B cell (primary cell): ENCODE measurements at places on chromosomes 2 and 18.
A peak's percentile ranks its signal among the peaks of the same experiment; 100 is the strongest.

DNA sequence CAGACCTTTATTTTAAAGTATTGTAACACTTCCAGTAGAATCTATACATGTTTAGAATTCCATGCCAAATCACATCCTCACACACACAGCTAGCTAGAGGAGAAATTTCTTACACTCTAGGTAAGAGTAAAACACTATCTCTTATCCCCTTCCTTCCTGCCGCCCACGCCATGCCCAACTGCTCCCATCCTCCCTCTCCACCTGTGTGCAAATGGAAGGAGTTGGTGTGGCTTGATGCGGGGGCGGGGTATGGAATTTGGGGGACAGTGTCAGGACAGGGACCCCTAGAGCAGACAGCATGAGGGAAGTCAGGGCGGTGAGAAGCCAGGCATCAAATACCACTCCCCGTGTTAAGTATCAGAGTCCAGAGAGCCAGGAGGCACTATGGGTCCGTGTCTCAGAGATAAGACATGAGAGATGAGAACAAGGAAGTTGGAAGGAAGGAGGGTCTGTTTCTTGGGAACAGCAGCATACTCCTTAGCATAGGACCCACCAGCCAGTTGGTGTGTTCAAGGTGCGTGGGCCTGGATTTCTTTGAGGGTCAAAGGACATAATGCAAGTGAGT lies 48.6 kb upstream of the NOSTRIN start:
- no peak for DNase-seq

DNA sequence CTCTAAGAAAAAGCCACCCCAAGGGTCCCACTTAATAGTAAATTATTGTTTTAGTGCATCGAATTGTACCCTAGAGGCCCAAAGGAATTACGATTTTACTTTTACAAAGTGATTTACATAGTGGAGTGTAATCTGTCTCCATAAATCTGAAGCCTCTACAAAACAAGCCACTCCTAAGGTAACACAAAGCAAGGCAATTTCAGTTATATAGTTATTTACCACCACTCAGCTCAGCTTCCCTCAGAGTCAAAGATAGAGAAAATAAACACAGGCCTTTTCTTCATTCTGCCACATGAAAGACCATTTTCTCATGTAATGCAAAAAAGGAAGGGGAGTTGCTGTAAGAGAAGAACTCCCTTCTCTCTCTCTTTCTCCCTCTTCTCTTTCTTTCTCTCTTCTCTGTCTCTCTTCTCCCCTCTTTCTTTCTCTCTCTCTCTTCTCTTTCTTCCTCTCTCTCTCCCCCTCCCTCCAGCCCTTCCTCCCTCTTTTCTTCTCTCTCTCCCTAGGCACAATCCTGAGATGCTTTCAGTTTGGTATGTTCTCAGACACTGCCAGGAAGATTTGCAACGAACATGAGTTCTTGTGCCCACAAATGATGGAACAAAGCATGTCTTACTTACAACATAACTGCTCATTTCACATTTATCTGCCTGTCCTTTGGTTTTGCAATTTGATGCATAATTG lies 264.5 kb downstream of the BCL2 start:
- DNase-seq = no peak

- DNase-seq = no peak
Observed at GRCh38 chr2:26864646-26865045, 16.7 kb downstream of the DPYSL5 start.

DNA sequence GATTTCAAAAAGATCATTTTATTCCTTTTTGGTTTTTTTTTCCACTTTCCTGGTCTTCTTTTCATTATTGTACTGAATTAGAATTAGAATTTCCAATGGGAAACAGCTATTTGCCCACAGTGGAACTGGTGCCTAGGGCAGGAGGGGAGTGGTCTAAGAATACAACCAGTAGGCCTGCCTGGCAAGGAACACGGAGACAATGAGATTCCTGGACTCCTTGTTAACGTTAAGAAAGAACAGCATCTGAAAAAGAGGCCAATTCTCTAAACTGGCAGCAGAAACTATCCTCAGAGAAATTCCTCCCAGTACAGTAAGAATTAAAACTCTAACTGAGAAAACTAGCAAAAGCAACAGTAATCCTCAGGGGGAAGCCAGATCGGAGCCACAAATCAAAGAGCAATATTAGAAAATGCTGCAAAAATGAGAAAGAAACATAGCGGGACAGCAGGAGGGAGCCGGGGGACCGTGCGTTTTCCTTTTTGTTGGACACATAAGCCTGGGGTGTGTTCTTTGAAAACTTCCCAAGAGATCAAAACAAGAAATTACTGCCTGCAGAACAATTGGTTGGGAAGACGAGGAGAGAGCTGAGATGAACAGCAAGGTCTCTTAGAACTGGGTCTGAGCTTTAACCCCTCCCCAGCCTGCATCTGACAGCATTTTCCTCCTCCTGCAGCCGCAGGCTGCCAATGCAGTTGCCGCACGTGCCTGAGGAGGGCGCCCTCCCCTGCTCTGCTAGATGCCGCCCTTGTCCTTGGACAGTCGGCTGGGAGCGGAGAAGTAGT lies 776.0 kb downstream of the TSN start:
- no peak for DNase-seq

DNA sequence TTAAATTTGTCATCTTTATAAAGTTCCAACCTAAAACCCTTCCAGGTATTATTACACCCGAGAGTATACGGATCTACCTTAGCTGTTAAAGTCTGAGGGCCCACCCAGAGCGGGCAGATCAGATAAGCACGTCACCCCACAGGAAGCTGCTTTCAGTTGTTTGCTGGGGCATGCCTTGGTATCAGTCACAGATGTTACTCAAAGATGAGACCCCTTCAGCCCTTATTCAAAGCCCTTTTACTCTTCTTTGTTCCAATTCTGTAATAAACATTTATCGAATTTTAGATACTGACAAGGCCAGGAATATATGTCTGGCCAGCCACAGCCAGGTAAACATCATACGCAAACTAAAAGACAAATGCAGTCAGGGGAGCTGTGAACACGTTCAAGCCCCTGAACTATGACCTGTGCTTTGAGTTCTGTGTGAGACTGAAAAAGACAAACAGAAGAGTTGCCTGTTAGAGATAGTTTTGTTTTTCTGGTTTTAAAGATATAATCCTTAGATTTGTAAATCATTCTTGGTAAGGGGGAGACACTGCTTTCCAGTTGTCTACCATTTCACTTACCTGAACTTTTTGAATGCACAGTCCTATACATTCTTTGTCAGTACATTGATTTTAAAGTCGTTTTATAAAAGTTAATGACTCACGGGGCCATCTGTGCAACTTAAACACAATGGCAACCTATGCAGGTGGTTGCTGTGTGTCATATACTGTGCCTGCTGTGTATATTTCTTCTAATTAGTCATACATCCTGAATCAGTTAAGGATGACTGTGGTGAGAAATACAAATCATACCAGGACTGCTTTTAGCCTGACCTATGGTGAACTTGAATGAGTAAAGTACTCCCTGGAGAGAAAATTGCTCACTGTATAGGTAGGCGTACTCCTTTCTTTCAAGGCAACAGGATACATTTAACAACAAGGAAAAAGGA lies 100.5 kb upstream of the ITPRID2 start:
- DNase-seq = no peak

GRCh38 chr2:10750610-10751009 lies 29.2 kb downstream of the ATP6V1C2 start:
- no peak for DNase-seq

- DNase-seq = no peak
Observed at GRCh38 chr2:230795856-230796255, 68.9 kb upstream of the ITM2C start.

GRCh38 chr2:226694149-226694548 lies 105.5 kb downstream of the IRS1 start:
- no peak for DNase-seq

- no peak for DNase-seq
Observed at GRCh38 chr2:41691561-41691960, 356.3 kb upstream of the PKDCC start.

GRCh38 chr2:46512185-46512584 lies 32.8 kb downstream of the TMEM247 start:
- no peak for DNase-seq

GRCh38 chr2:48717846-48718245 lies 37.7 kb downstream of the LHCGR start:
- DNase-seq = no peak

DNA sequence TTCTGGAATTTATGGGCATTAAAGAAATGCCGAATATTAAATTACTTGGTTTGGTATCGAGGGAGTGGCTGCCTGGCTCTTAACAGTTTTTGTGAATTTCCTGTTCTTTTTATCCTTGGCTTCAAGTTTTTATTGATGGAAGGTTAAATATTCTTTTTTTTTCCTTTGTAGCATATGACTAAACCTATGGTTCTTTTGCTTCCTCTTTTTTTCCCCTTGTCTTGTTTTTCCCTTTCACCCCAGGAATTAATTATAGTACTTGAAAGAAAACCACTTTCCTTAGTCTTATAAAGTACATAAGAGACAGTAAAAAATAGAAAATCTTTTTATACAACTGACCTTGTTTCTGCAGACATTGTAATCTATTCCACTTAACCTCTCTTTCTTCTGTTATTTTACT lies 42.4 kb downstream of the MGAT5 start:
- DNase-seq = no peak

- no peak for DNase-seq
Observed at GRCh38 chr2:148391324-148391723, 253.2 kb upstream of the EPC2 start.

GRCh38 chr2:238712011-238712410 lies 135.9 kb upstream of the TWIST2 start:
- DNase-seq = no peak

GRCh38 chr2:65054749-65055421 lies 1.3 kb upstream of the CEP68 start:
- no peak for DNase-seq

DNA sequence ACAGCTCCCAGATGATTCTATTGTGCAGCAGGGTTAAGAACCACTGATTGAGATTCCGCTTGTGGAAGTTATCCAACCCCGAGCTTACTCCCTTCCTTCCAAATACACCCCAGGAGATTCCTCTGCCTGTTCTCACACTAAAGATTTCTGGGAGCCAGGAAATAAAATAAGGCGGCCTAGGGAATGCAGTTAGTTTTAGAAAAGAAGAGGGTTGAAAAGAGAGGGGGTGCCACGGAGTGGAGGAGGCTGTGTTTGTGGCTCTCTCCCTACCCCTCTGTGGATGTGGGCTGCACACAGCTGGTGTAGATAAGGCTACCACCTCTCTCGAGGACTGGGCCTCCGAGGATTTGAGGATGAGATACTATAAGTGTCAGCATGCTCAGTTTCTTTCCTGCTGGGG lies 25.1 kb upstream of the SP3 start:
- no peak for DNase-seq

- no peak for DNase-seq
Observed at GRCh38 chr18:56421647-56422046, 216.7 kb downstream of the TXNL1 start.

GRCh38 chr2:177053038-177053437 lies 159.6 kb upstream of the HNRNPA3 start:
- DNase-seq = no peak

DNA sequence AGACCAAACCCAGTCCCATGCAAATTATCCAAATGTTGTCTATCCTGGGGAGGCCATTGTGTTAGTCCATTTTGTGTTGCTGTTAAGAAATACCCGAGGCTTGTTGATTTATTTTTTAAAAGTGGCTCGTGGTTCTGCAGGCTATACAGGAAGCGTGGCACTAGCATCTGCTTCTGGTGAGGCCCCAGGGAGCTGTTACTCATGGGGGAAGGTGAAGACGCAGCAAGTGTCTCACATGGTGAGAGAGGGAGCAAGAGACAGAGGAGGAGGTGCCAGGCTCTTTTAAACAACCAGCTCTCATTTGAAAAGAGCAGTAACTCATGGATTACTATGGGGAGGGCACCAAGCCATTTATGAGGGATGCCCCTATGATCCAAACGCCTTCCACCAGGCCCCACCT lies 80.3 kb upstream of the ARL4C start:
- no peak for DNase-seq

DNA sequence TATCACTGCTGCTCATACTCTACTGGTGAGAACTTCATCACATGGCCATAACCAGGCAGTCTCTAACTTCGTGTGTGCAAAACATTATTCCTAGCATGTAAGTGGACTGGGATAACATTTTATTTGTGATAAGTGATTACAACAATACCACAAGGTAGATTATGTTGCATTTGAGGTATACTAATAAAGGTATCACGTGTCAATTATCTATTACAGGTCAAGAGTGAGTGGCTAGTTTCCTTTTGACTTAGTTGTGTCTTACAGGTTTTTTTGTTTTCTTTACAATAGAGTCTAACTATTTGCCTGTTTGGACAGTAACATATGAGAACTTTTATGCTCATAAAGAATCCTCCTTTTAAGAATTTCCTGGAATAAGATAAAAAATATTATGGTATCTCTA lies 67.2 kb upstream of the DSC1 start:
- DNase-seq = no peak

DNA sequence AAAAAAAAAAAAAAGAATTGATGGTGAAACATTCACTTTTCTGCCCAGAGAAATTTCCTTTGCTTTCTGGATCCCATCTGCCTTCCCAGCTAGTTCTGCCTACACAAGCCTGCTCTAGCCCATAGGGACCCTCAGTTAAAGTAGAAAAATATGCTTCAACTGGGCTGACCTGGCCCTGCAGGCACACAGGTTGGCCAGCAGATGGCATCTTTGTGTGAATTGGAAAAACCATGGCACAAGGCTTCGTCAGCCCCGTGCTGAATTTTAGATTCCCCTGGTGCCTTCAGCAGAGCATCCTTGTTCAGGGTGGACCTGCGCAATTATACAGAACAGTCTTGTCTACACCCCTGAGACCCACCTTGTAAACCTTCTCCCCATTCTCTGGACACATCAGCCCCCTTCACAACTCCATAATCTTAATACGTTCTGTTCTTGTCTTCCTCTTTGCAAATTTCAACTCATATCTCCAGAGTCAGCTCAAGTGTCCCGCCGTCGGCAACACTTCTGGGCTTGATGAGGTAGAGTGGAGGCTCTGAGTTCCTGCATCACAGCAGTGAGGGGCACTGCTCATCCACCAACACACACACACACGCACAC lies 114.5 kb downstream of the INSIG2 start:
- peak; percentile 66 for DNase-seq

GRCh38 chr2:138336146-138336545 lies 165.4 kb upstream of the SPOPL start:
- no peak for DNase-seq

DNA sequence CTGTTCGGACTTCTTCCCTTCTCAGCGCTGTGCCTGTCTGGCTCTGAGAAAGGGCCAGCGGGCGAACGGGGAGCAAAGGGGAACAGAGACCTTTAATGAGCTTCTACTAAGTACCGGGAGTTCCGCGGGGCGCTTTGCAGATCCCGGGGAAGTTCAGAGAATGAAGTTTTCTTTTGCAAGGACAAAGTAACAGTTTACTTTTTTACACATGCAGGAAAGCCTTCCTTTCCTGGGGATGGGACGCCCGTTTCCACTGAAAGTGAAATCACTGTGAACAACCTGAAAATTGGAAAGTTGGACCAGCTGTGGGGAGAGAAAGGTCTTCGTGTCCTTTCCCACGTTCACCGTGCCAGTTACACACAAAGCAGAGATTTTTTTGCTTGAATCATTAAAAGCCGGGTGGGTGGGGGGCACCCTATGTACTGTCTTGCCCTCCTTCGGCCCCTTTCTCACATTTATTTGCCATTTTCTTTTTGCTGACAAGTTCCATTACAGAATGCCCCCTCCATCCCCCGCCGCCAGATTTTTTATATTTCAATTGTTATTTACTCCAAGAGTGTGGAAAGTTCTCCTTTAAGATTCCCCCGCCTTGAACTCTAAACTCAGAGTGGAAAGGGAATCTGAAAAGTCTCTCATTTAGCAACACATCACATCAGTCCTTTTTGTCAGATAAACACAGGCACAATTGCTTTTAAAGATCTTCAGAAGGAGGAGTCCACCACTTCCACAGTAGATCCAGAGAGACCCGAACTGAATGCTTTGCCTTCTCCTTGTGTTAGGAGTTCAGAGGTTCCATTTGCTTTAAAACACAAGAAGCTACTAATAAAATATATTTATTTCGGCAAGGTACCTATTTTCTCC lies 1.1 kb upstream of the FN1 start:
- peak; percentile 31 for DNase-seq
